Coronary artery (tissue), 2 donors: ENCODE measurements at places on chromosomes 4 and X.
A peak's percentile ranks its signal among the peaks of the same experiment; 100 is the strongest.

DNA sequence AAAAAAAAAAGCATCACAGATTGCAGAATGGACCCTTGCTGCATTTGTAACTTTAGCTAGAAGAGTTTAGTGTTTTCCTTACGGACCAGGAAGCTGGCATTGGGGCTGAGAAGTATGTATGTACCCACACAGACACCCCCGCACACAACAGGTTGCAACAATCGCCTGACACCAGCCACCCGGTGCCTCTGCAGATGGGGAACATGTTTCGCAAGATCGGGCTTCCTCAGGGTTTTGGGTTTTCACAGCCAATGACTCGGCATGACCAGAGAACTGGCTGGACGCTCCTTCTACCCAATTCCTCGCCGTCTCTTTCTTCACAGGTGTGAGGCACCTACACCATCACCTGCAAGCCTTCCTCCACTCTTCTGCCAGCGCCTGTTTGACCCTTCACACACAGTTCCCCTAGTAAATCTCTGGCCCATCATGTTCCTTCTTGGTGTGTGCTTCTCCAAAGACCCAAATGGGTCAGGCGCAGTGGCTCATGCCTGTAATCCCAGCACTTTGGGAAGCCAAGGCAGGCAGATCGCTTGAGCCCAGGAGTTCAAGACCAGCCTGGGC lies 70.4 kb downstream of the DHRSX start:
- no peak for DNase-seq

- no peak for DNase-seq
Measured at GRCh38 chr4:3861720-3862639, 95.8 kb downstream of the ADRA2C start.

GRCh38 chr4:91837608-91838029 lies 466.1 kb upstream of the GRID2 start:
- no peak for DNase-seq

DNA sequence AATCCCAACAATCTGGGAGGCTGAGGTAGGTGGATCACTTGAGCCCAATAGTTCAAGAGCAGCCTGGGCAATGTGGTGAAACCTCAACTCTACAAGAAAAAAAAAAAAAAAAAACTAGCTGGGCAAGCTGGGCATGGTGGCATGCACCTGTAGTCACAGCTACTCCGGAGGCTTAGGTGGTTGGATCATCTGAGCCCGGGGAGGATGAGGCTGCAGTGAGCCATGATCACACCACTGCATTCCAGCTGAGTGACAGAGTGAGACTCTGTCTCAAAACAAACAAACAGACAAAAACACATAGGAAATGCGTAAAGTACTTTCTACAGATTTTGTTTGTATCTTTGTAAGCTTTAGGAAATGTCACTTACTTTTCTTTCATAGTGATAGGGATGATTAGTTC lies 307.2 kb upstream of the NR3C2 start:
- DNase-seq, result no peak

GRCh38 chr4:184397516-184398163 lies 76.7 kb downstream of the IRF2 start:
- DNase-seq, result peak; percentile 58

DNA sequence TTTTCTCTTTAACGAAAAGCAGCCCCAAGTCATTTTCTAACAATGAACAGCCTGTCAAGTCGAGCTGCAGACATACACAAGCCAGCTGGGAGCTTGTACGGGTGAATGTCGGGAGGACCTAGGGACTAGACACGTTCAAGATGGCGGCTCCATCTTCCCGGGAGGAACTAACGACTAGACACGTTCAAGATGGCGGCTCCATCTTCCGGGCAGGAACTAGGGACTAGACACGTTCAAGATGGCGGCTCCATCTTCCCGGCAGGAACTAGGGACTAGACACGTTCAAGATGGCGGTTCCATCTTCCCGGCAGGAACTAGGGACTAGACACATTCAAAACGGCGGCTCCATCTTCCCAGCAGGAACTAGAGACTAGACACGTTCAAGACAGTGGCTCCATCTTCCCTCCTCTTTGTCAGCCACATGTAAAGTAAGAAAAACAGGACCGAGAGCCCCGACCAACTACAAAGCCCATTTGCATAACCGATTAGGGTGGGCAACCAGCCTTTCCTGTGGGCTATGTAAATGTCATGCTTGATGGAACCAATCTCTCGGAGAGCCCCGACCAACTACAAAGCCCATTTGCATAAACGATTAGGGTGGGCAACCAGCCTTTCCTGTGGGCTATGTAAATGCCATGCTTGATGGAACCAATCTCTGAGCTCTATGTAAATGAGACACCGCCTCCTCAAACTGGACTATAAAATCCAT lies 175.5 kb downstream of the DHRSX start:
- peak; percentile 89 for DNase-seq

DNA sequence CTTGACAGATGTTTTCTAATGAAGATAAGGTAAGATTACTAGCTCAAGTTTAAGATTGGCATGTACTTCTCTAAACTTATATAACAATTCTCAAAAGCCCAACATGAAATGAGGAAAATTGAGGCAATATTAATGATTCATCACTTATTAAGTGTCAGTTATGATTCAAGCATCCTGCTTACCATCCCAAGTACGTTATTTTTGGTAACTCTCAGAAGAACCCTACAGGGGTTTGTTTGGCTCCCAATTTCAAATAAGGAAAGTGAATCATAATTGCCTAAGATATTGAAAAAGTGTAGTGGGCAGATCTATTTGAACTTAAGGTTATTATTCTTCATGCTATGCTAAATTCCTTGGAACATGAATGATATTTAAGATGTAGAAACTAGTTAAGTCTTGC lies 387.9 kb upstream of the TENM3 start:
- no peak for DNase-seq

GRCh38 chr4:154450966-154451365 lies 40.6 kb downstream of the DCHS2 start:
- DNase-seq, result no peak

DNA sequence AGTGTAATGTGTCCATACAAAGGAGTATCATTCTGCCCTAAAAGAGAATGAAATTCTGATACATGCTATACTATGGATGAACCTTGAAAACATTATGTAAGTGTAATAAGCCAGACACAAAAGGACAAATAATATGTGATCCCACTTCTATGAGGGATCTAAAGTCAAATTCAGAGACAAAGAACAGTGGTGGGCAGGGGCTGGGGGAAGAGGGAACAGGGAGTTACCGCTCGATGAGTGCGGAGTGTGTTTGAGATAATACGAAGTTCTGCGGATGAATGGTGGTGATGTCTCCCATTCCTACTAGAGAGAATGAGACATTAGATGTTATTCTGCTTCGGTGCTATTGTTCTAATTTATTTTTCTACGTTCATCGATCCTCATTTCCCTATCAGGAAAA lies 46.1 kb upstream of the TLR2 start:
- DNase-seq, result no peak

DNA sequence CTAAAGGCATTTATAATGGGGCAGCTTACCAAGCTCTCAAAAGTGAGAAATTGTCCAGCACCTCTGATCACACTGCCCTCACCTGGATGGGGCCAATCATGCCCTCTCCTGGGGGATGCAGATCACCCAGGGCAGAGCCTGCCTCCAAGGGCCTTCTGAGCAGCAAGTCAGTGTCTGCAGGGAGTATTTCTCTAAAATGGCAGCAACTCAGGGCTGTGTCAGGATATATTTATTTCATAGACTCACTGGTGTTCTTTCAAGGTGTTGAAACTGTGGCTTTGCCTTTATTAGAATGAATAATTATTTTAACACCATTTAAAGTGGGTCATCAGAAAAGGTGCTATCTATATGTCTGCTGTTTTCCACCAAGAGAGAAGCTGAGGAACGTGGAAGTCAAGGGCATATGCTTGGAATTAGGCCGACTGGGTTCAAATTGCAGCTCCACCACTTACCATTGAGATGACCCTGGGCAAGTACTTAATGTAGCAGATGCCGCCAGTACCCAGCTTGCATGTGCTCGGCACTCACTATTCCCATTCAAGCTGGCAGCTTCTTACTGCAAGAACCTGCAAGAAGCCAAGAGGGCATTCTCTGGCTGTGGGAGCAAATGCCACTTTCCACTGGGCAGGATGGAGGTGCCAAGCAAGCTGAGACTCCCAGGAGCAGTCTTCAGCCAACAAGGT lies 590.0 kb downstream of the BCOR start:
- DNase-seq, result no peak

DNA sequence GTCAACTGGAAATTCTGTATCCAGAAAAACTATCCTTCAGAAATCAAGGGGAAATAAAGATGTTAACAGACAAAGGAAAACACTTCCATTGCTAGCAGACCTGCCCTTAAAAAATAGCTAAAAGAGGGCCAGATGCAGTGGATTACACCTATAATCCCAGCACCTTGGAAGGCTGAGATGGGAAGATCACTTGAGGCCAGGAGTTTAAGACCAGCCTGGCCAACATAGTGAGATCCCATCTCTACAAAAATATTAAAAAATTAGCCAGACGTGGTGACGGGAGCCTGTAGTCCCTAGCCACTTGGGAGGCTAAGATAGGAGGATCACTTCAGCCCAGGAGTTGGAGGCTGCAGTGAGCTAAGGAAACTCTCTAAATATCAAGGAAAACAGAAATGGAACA lies 67.4 kb downstream of the CNOT6L start:
- DNase-seq, result no peak

GRCh38 chr4:123488916-123489315 lies 92.3 kb downstream of the SPRY1 start:
- no peak for DNase-seq

GRCh38 chr4:76233083-76233482 lies 18.4 kb upstream of the FAM47E start:
- DNase-seq, result no peak

GRCh38 chrX:119738742-119739141 lies 19.6 kb upstream of the SOWAHD start:
- DNase-seq, result no peak

DNA sequence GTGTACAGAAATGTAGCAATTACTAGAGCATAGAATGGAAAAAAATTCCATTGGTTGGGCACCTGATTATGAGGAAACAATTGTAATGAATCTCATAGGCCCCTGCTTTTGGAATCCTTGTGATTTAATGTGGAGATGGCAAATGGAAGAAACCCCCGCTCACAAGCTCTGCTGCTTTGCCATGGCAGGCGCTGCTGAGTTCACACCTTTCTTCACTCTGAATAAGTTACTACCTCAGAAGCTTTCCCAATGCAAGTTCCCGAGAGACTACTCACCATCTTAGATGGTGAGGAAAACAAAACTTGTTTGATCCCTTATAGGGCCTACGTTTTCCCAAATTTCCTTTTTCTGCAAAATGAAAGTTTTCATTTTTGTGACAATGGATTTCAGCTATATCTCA lies 266.6 kb upstream of the TAPT1 start:
- DNase-seq, result no peak

GRCh38 chr4:61201961-61202637 lies 2.0 kb downstream of the ADGRL3 start:
- DNase-seq, result no peak

- no peak for DNase-seq
Measured at GRCh38 chr4:94491322-94491721, 39.6 kb downstream of the PDLIM5 start.

- no peak for DNase-seq
Measured at GRCh38 chr4:15420642-15421041, 7.2 kb upstream of the C1QTNF7 start.

DNA sequence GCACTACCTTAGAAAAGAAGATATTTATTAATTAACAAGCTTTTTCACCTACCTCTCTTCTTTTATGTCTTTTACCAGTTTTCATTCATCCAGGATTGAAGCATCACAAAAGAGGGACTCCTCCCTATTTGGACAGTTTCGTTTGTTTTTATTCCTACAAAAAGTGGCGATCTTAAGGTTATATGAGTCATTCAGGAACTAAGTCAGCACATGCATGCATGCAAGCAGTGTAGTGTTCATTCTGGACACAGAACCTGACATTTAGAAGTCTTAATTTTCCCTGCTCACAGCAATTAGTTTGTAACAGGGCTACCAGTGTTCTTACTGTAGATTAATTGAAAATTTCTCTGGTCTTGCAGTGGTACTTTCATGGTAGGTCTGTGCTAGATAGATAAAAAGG lies 47.9 kb upstream of the QRFPR start:
- no peak for DNase-seq

DNA sequence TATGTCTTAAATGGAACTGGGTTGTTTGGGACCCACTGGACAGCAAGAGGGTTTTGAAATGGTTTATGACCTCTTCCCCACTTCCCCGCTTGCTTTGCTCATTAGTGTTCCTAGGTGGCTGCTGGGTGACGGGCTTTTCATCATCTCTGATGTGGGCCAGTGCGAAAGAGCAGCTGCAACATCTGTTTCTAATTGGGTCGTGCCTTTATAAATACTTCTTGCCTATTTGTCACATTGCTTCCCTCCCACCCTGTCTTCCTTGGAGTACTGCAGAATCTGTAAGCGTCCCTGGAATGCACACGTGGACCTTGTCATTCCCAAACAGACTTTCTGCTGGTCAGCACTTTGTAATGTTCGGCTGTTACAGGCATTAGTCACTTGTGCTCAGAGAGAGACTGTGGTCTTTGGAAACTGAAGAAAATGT lies 35.2 kb downstream of the SEPTIN11 start:
- DNase-seq, result peak; percentile 84

GRCh38 chr4:148780426-148781005 lies 338.3 kb upstream of the NR3C2 start:
- DNase-seq, result no peak

- DNase-seq, result no peak
Measured at GRCh38 chr4:21765810-21766407, 182.7 kb downstream of the KCNIP4 start.

DNA sequence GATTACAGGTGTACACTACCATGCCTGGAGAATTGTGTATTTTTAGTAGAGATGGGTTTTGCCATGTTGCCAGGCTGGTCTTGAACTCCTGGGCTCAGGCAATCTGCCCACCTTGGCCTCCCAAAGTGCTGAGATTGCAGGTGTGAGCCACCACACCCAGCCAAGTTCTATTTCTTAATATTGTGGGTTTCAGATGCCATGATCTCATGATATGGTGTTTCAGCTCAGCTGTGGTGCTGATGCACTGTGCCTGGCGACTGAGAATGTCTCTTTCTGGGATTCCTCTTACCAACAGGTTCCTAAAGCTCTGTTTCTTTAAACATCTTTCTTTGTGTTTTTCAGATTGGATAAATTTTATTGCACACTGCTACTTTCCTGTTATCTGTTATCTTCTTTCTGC lies 17.3 kb upstream of the NDUFC1 start:
- DNase-seq, result no peak

- no peak for DNase-seq
Measured at GRCh38 chrX:136694431-136695087, 46.6 kb downstream of the CD40LG start.

DNA sequence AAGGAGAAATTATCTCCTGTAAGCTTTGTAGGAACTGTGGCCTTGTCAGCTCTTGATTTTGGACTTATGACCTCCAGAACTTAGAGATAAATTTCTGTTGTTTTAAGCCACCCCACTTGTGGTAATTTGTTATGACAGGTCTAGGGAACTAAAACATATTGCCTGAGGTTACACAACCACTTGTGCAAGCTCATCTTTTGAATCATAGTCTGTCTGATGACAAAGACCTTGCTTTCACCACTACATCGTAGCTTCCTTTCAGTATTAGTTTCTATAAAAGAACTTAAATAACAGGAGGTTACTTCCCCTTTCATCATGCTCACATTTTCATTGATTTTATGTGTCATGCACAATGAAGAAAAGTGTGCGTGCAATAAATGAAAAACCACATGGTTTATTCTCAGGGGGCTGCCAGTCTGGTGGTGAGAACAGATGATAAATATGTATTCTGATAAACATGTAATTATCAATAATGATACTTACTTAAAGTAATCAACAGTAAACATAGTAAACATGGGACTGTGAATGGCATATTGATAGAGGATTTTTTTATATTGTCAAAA lies 690.0 kb upstream of the HS3ST1 start:
- DNase-seq, result no peak
